ENCODE measurements at places on chromosomes 6 and 20. TPM values are rescaled to one million over a fixed set of nuclear protein-coding genes. Genes with fewer than 3 reads are reported as not detected.
A peak's percentile ranks its signal among the peaks of the same experiment; 100 is the strongest.

DNA sequence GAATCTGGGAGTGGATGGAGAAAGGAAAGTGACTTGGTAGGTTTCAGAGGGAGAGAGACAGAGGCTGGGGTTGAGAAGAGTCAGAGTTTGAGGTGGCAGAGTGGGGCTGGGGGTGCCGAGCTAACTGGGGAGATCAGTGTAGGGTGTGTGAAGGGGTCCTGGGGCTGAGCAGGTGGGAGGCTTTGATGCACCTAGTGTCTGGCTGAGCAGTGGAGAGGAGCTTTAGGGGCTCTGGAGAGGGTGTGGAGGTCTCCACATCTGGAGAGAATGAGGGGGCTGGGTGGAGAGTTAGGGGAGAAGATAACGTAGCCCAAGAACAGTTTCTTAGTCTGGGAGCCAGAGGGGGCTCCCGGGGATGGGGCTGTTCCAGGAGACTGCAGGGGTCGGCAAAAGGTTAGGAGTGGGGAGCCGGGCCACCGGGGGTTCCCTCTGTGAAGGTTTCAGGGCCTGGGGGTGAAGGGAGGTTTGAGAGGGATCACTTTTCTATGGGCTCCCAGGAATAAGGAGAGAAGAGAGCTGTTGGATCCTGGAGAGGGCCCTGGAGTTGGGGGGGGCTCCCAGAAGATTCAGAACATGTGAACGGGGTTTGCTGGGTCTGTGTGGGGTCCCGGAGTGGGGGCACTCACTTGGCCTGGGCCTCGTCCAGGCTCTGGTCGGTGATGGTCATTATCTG, 797 bp downstream of the PBX2 start:
- DNase-seq: no peak

- peak; percentile 68 for DNase-seq
These were observed 266.7 kb upstream of the SULF2 start for GRCh38 chr20:48051794-48052474.

DNA sequence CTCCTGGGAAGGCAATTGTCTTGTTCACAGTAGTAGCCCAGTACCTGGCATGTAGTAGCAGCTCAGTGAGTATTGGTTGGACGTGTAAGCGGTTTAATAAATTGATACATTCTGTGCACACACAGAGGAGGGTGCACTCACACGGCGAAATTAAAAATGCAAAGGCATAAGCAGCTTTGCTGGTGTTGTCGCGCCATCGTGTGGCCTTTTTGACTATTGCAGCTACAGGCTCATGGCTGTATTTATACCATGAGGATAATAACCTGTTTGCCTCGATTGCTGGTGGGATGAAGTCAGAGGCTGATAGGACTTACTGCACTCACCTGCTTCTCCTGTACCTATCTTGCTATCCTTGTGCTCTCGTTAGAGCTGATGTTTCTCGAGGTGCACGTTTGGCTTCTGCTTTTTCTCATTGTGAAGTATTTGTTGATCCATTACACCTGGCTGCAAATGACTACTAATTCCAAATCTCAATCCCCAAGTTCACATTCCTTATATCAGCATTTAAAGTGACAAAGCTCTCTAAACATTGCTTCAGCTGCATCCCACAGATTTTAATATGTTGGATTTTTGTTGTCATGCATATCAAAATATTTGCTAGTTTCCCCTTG, 61.5 kb downstream of the TBXT start:
- DNase-seq: peak; percentile 50

GRCh38 chr20:11544029-11544678, 373.5 kb upstream of the BTBD3 start:
- no peak for DNase-seq

DNA sequence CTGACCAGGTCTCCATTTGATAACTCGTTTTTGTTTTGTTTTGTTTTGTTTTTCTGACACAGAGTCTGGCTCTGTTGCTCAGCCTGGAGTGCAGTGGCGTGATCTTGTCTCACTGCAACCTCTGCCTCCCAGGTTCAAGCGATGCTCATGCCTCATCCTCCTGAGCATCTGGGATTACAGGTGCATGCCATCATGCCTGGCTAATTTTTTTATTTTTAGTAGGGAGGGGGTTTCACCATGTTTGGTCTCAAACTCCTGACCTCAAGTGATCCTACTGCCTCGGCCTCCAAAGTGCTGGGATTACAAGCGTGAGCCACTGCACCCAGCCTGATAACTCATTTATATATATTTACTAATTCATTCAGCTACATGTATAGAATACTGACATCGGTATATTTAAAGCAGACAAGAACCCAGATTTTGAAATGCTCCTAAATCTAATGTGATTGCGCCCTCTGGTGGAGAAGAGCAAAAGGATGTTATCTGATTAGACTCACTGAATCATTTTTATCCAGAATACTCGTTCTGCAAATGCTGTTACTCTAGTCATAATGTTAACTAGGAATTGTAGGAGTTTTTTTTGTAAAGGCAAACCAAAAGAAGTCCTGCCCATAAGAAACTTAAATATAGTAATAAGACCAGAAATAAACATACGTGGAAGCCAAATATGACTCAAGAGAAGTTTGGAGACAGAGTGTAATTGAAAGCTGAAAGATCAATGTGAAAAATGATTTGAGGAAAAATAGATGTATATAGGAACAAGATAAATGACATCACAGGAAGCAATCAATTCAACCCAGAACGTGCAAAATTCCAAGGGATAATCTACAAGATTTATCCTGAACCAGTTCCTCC, 5.3 kb upstream of the COL12A1 start:
- DNase-seq: no peak

DNA sequence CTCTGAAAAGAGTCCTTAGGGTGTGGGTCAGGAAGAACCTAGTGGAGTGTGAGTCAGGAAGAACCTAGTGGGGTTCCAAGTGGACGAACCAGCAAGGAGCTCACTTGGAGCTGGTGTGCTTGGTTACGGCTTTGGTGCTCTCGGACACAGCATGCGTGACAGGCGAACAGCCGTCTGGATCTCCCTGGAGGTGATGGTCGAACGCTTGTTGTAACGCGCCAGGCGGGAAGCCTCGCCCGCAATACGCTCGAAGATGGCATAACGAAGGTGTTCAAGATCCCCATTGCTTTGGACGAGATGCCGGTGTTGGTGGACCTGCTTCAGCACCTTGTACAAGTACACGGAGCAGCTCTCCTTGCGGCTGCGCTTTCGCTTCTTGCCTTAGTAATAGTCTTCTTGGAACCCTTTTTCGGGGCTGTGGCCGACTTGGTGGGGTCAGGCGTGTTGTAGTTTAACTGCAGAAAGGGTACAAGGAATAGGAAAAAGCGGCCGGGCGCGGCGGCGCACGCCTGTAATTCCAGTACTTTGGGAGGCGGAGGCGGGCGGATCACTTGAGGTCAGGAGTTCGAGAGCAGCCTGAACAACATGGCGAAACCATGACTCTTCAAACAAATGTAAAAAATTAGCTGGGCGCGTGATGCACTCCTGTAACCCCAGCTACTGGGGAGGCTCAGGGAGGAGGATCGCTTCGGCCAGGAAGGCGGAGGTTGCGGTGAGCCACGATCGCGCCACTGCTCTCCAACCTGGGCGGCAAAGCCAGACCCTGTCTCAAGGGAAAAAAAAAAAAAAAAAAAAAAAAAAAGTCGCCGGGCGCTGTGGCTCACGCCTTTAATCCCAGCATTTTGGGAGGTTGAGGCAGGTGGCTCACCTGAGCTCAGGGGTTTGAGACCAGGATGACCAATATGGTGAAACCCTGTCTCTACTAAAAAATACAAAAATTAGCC, 48.0 kb downstream of the OR2B2 start:
- DNase-seq: no peak

GRCh38 chr6:41667195-41667594, 28.9 kb downstream of the MDFI start:
- DNase-seq: no peak

DNA sequence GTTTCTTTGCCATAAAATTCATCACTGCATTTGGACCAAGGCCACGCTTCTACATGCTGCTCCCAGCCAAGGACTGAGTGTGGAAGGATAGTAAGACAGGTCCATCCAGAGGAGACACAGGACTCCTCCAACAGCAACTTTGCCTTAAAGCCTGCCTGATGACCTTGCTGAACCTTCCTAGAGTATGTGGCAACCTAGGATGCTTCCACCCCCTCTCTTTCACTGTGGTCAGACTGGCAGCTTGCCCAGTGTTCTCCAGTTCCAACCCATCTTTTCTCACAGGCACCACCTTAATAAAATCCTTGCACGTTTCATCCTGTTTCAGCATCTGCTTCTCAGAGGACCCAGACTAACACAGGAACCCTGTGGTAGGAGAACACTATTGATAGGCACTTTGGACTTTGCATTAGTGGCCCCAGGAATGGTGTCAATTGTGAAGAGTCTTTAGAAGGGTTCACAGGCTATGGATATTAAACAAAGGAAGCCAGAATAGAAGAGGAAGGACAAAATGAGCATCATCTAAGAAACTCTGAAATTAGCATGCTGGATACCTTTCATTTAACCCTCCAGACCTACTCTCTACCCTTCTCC, 2.4 kb upstream of the PKHD1 start:
- DNase-seq: no peak

- no peak for DNase-seq
These were observed 353.2 kb downstream of the SAMD5 start for GRCh38 chr6:147861696-147862095.

DNA sequence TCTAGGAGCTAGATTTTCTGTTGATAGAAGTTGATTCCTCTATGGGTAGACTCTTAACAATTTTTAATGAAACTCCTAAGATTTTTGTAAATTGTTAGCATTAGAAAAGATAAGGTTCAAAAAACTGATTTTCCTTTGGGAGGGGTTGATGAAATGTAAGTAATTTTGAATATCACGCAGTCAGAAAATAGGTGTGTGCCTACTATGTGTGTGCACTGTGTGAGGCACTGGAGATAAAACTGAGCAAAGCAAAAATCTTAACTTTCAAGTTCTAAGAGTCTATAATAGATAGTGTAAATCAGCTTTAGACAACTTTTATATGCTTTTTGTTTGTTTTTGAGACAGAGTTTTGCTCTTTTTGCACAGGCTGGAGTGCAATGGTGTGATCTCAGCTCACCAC, 53.3 kb downstream of the FAM217A start:
- no peak for DNase-seq

- no peak for DNase-seq
These were observed 15.7 kb upstream of the DNAAF9 start for GRCh38 chr20:3423126-3423525.

- DNase-seq: no peak
These were observed 6.1 kb upstream of the DLL1 start for GRCh38 chr6:170296746-170297575.

DNA sequence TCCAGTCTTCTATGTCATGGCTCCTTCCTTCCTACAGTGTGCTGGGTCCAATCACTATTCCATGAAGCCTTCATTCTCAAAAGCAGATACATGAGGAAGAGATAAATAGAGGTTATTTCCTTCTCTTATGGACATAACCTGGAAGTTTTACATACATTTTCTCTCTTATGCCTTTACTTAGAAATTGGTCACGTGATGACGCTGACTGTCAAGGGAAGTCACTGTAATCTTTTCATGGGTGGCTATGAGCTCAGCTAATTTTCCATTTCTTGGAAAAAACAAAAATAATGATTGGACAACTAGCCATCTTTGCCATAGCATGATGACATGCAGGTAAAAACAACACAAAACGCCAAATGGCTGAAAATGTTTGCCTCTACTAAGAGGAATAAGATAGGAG, 151.6 kb upstream of the PRSS16 start:
- no peak for DNase-seq

DNA sequence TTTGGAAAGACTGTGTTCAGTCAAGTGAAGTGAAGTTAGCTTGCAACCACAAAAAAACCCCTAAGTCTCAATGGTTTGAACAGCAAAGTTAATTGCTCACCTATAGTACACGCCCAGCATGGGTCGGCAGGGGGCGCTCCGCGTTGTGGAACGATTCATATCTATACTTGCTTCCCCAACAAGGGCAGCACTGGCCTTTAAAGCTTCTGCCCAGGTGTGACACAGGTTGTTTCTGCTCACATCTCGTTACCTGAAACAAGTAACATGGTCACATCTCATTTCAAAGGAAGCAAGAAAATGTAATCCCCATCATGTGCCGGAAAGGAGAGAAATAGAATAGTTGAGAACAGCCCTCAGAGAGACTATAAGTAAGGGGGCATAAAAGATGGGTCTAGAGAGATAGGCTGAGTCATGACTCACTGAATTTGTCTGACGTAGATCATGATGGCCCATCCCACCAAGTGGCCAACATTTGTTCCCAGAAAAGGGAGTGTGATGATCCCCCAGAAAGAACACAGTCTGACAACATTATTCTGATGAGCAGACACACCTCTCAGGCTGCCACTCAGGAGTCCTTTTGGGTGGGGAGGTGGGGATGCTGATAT, 29.0 kb downstream of the HNF4A start:
- peak; percentile 65 for DNase-seq

GRCh38 chr20:46621492-46621891, 29.8 kb downstream of the SLC13A3 start:
- no peak for DNase-seq

- DNase-seq: no peak
These were observed 139.8 kb downstream of the KHDC1L start for GRCh38 chr6:73085443-73085871.

- DNase-seq: peak; percentile 78
These were observed 315 bp upstream of the PDE10A start for GRCh38 chr6:165663377-165663735.

DNA sequence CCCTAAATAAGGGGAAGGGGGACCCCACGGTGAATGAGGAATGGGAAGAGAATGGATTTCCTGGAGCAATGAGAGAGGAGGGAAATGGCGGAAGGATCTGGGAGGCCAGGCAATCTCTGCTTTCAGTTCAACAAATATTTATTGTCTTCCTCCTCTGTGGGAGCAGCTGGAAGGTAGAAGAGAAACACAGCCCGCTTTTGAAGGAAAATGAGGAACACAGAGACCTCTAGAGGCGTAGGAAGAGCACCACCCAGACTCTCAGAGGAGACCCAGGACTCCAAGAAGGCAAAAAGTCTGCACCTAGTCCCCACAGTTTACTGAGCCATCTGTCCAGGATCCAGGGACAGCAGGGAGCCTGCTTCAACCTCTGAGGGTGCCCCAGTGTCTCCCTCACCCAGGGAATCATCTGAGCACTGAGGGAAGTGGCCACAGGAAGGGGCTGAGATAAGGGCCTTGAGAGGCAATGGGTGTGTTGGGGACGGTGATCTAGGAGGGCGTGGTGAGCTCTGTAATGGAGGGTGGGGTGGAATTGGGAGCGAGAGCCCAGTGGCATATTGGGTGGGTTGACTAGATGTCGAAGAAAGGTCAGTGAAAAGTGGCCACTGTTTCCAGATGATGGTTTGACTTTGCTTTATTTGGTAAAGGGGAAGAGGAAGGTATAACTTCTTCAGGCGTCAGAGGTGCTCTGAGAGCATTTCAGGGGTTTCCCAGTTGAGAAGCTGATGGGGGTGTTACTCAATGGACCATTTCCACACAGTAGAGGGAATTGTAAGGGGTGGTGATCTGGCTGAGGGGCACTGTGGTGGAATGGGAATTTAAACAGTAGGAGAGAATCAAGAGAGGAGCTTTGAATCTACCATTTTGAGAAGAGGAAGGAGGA, 610 bp downstream of the PSORS1C1 start:
- no peak for DNase-seq

GRCh38 chr20:8427419-8428040, 295.5 kb downstream of the PLCB1 start:
- no peak for DNase-seq

The MEI4 gene
- total RNA-seq: not detected

The RXRB gene
- 43.6 TPM for total RNA-seq

The NDUFAF4 gene
- total RNA-seq: 67.1 TPM

The TRIM31 gene
- not detected for total RNA-seq

The RPP21 gene
- 52.0 TPM for total RNA-seq

The MACROD2 gene
- total RNA-seq: 0.66 TPM

The WFDC11 gene
- total RNA-seq: not detected

The THBS2 gene
- 194 TPM for total RNA-seq

The HLA-DRA gene
- total RNA-seq: not detected

The MOCS1 gene
- total RNA-seq: 2.6 TPM

The NT5DC1 gene
- total RNA-seq: 5.2 TPM

Data from MG63 (cell line).